ENCODE measurements at places on chromosomes 4 and X. TPM values are rescaled to one million over a fixed set of nuclear protein-coding genes. Genes with fewer than 3 reads are reported as not detected.

Gene CCNA2
- total RNA-seq, result 2.6 TPM

Gene FOXR2
- not detected for total RNA-seq

Gene PLXNB3
- total RNA-seq, result 18.7 TPM

Gene IQCM
- not detected for total RNA-seq

Gene AGTR2
- total RNA-seq, result 0.66 TPM

Gene FGF5
- not detected for total RNA-seq

Gene HSD17B13
- total RNA-seq, result 0.32 TPM

Gene SYP
- total RNA-seq, result 4.5 TPM

Gene NUP62CL
- 0.39 TPM for total RNA-seq

Gene CTAG2
- total RNA-seq, result not detected

Gene JAKMIP1
- total RNA-seq, result 0.23 TPM

Gene GPRASP3
- total RNA-seq, result 4.8 TPM

Gene SLBP
- total RNA-seq, result 25.1 TPM

Gene RBM46
- not detected for total RNA-seq

Gene TMEM156
- 0.30 TPM for total RNA-seq

Gene PLP1
- 21.3 TPM for total RNA-seq

Gene TGIF2LX
- total RNA-seq, result not detected
